Thyroid gland (tissue), 4 donors: ENCODE measurements at places on chromosomes 2 and 18. TPM values are rescaled to one million over a fixed set of nuclear protein-coding genes. Genes with fewer than 3 reads are reported as not detected.

The DHX57 gene
- total RNA-seq, result 19.3 TPM

DNA sequence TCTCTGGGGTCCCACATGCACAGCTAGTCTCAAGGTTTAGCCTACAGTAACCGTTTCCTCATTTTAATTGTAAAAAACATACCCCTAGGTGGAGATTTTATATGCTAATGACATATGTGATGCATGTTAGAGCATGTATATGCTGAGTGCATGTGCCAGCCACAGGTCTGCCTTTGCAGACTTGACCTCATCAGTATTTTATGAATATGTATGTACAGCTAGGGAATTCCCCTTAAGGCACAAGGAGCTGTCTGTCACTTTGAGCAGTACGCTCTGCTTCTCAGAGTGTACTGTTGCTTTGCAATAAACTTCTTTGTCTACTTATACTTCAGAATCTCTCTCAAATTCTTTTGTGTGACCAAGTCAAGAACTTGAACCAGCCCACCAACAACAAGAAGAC lies 131.2 kb upstream of the ERBB4 start:
- H3K36me3 ChIP-seq, result no peaks in the 10 kb centered on the region
- DNase-seq, result no peak
- no peak overlapping the region for H3K27ac ChIP-seq
- H3K27me3 ChIP-seq, result no peaks in the 10 kb centered on the region
- no peaks in the 10 kb centered on the region for H3K4me1 ChIP-seq

DNA sequence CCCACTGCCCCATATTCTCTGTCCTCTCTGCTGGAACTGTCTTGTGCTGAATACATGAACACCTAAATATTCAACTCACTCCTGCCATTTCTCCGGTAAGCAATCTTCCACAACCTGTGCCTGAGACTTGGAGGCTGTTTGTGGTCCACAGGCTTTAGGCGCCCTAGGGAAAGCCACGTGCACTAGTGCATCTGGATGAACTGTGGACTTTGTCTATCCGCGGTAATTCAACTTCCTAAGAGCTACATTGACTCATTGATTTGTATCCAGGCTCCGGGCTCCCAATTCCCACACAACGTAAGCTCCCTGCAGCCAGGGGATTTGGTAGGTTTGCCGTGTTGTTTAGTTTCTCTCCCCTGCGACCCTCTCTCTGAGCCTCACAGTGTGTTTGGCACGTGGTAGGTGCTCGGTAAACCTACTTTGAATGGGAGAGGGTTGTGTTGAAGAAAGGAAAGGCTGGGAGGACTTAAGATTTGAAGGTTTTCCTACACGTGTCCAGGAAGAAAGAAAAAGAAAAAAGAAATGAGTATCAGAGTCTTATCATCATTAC lies 718.2 kb downstream of the DPP10 start:
- no peaks in the 10 kb centered on the region for H3K36me3 ChIP-seq
- H3K4me1 ChIP-seq, result no peaks in the 10 kb centered on the region
- DNase-seq, result no peak
- H3K27me3 ChIP-seq, result no peaks in the 10 kb centered on the region
- no peak overlapping the region for H3K27ac ChIP-seq
- H3K4me3 ChIP-seq, result no peak overlapping the region

DNA sequence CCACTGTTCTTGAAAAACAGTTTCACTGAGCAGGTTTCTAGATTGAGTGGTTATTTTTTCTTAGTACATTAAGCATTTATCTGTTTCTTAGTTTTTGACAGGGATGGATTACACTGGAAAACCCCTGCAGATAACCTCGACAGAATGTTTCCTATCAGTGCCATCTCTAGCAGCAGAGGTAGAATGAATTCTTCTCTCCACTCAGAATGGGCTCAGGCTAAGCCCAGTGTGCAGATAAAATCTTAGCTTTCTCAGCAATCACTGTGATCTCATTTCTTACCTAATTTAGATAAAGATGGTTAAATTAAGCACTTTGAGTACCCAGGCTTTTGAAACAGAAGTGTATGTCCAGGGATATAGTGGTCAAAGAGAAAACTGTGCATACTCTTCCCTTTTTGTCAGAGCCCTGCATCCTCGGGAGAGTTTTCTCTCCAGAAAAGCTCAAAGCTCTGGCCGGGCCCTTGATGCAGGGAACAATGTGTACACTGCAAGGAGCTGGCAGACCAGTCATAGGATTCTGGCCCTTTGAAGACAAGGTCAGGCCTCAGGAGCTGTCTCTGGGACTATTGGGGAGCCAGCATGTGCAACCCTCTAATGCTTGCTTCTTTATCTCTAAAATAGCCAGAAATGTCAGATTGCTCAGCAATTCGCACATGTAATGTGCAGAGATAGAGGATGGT lies 10.6 kb upstream of the AKAIN1 start:
- no peaks in the 10 kb centered on the region for H3K27me3 ChIP-seq
- DNase-seq, result no peak
- H3K27ac ChIP-seq, result no peak overlapping the region
- no peaks in the 10 kb centered on the region for H3K4me1 ChIP-seq

DNA sequence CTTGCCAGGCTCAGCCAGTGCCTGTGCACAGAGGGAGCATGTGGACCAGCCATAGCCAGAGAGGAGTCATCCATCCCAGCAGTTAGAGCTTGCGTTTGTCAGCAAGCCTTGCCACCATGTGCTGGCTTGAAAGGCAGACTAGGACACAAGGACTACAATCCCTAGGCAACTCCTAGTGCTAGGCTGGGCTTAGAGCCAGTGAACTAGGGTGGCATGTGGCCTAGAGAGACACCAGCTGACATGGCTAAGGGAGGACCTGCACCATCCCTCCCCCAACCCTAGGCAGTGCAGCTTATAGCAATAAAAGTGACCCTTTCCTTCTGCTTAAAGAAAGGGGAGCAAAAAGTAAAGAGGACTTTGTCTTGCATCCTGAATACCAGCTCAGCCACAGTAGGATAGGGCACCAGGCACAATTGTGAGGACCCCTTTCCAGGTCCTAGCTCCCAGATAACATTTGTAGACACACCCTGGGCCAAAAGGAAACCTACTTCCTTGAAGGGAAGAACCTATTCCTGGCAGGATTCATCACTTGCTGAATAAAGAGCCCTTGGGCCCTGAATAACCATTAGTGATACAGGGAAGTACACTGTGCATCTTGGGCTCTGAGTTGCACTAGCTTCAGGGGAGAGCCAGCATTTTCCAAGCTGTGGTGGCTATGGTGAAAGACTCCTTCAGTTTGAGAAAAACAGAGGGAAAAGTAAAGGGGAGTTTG lies 38.7 kb upstream of the UXS1 start:
- H3K36me3 ChIP-seq, result no peaks in the 10 kb centered on the region
- DNase-seq, result peak; percentile 9
- H3K4me3 ChIP-seq, result no peak overlapping the region
- no peaks in the 10 kb centered on the region for H3K27me3 ChIP-seq

DNA sequence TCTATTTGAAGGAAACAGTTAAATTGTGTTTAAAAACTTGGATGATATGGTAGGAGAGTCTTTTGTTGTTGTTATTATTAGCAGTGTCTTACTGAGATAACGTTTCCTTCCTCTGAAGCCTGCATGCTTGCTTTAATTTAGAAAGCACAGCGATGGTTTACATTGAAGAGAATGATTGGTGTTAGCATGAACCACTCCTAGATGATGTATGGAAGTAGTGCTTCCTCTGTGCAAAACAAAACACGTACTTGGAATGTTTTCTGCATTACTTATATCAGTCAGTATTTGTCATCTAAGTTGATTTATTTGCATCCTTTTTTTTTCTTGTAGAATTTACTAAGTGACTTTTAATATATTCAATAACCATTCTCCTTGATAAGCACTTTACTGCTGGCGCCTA lies 89.0 kb downstream of the UGGT1 start:
- DNase-seq, result no peak
- peaks cover 67% of the 10 kb centered on the region for H3K36me3 ChIP-seq
- H3K4me1 ChIP-seq, result no peaks in the 10 kb centered on the region
- H3K27me3 ChIP-seq, result no peaks in the 10 kb centered on the region

DNA sequence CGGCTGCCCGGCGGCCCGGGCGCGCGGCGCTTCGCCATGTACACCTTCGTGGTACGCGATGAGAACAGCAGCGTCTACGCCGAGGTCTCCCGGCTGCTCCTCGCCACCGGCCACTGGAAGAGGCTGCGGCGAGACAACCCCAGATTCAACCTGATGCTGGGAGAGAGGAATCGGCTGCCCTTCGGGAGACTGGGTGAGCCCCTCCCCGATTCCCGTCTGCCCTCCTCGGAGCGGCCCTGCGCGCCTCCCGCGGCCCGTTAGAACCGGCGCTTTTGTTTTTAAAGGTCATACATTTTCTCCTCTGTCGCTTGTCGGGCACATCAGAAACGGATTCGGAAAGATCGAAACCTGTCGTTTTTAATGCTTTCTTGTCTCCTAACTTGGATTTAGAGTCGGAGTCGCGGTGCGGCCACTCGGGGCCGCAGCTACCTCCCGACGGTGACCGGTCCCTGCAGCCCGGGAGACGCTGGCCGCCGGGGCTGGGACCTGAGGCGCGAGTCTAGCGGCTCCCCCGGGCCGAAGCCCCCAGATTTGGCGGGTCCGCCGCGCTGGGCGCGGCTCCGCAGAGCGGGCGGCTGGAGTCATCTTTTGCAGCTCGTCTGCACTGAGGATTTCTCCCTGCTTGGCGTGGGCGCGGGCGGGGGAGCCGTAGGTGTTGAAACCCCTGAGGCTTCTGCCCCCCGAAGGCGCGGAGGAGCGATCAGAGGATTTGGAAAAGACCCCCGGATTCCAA lies 519 bp downstream of the TTL start:
- peak; percentile 44 for DNase-seq
- peak overlapping the region; percentile 75 for H3K4me3 ChIP-seq
- H3K27ac ChIP-seq, result peak overlapping the region; percentile 88

- no peak for DNase-seq
- H3K27me3 ChIP-seq, result no peaks in the 10 kb centered on the region
These were observed 297.5 kb upstream of the UBE2E3 start for GRCh38 chr2:180682871-180683270.

GRCh38 chr2:53655256-53655655 lies 112.3 kb upstream of the CHAC2 start:
- H3K36me3 ChIP-seq, result no peaks in the 10 kb centered on the region
- no peaks in the 10 kb centered on the region for H3K4me1 ChIP-seq
- DNase-seq, result no peak
- no peaks in the 10 kb centered on the region for H3K27me3 ChIP-seq
- H3K27ac ChIP-seq, result no peak overlapping the region

DNA sequence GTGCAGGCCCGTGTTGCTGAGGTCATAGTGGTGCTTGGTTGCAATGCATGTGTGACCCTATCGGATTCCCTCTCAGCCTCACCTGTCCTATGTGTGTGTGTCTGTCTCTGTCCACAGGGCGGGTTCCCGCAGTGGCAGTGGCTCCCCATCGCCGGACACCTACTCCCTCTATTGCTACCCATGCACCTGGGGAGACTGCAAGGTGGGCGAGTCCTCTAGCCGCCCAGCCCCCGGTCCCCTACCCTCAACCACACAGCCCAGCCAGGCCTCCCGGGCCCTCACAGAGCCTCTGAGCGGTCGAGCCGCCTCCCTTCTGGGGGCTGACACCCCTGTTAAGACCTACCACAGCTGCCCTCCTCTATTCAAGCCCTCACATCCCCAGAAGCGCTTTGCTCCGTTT lies 14.2 kb downstream of the GAREM2 start:
- no peak overlapping the region for H3K27ac ChIP-seq
- peaks cover 10% of the 10 kb centered on the region for H3K4me1 ChIP-seq
- no peaks in the 10 kb centered on the region for H3K27me3 ChIP-seq
- H3K4me3 ChIP-seq, result no peak overlapping the region

DNA sequence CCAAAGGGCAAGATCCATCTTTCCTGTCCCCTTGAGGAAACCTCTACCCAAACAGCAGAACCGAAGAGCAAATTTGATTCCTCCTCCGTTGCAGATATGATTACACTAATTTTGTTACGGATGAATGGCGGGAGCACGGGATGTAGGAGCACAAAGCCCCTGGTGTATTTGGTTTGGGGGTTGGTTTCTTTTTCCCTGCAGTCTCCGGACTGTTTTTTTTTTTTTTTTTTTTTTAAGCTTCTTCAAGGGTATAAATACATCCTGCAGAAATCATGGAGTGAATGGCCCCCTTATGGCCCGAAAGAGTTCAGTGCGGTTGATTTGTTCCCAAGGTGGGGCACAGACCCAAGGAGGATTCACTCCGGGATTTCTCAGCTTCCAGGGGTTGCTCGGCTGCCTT lies 135.3 kb upstream of the SH3BP4 start:
- no peak overlapping the region for H3K4me3 ChIP-seq
- no peaks in the 10 kb centered on the region for H3K4me1 ChIP-seq
- no peak overlapping the region for H3K27ac ChIP-seq
- no peaks in the 10 kb centered on the region for H3K27me3 ChIP-seq

- H3K4me1 ChIP-seq, result no peaks in the 10 kb centered on the region
- no peaks in the 10 kb centered on the region for H3K36me3 ChIP-seq
- H3K27ac ChIP-seq, result no peak overlapping the region
- H3K27me3 ChIP-seq, result no peaks in the 10 kb centered on the region
- DNase-seq, result no peak
- H3K4me3 ChIP-seq, result no peak overlapping the region
These were observed 2.5 kb upstream of the FAP start for GRCh38 chr2:162245781-162246180.

DNA sequence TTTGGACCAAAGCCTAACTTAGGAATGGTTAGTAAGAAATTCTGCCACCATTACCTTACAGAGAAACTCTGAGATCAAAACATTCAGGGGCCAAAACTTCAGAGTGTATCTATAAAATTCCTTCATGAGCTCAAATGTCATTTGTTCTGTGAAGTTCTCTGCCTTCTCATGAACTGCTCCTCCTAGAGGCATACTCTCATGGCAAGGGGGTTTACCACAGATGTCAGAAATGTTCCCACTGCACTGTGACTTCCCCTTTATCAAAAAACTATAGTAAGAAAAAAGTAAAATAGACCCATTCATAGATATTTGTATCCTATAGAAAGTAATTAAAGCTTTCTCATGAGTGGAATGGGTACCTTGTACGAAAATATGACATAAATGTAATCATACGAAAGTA lies 68.5 kb downstream of the USP40 start:
- no peak overlapping the region for H3K4me3 ChIP-seq
- no peak overlapping the region for H3K27ac ChIP-seq
- no peaks in the 10 kb centered on the region for H3K4me1 ChIP-seq
- peaks cover 21% of the 10 kb centered on the region for H3K36me3 ChIP-seq
- DNase-seq, result no peak
- H3K27me3 ChIP-seq, result no peaks in the 10 kb centered on the region
